ENCODE measurements at places on chromosomes 6 and 20. TPM values are rescaled to one million over a fixed set of nuclear protein-coding genes. Genes with fewer than 3 reads are reported as not detected.

DNA sequence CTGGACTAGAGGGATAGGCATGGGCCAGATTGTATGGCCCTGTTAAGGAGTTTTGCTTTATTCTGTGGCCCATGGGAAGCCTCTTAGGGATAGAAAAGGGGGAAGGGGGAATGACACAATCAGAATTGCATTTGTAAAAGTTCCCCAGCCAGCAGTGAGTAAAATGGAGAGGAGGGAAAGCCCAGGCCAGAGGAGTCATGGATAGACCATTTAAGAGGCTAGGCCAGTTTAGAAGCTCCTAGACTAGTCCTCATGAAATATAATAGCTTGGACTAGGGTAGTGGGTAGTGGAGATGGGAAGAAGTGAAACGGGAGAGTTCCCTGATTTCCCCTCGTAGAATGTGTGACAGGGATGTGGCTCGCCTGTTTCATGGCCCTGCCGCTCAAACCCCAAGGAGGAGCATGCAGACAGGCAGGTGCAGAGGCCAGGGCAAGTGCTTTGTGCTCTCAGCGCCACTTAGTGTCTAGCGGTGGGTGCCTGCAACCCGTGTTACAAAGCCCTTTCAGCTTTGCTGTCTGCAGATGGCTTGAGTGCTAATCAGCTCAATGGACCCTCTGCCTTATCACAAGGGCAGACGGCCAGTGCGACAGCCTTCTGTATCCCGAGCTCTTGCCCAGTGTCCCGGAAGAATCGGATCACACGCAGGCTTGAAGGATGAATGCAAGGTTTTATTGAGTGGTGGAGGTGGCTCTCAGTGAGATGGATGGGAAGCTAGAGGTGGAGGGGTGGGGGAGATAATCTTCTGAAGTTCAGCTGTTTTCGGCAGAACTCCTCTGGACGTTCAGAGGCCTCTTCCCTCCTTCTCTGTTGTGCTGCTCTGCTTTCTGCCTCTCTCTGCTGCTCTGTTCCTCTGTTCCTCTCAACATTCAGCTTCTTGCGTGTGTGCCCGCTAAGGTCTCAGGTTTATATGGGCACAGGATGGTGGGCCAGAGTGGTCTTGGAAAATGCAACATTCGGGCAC, 141.1 kb downstream of the CEP57L1 start:
- peak; percentile 7 for DNase-seq

DNA sequence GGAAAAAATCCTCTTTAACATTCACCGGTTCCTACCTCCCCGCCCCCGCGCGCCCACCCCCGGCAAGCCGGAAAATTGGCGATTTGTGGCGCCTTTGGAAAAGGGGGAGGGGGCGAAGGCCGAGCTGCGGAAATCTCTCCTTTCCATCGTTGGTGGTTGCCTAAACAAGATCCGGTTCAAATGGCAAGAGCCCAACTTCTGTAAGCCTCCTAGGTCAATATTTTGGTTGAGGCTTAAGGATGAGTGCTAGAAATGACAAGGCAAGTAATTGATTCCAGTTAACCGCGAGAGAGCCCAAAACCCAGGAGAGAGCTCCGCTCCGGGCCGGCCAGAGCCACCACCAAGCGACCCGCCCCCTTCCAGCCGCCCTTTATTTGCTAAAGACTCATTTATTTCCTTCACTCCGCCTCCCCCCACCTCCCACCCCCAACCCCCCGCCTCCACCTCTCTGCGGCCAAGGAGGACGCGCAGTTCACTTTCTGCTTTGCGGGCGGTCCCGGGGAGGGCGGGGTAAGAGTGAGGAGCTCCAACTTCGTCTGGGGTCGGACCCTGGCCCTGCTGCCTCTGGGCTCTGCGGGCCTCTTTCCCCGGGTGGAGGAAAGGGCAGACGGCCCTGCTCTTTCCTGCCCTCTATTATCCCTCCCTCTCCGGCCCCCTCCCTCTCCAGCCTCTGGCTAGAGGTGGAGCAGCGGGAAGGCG, 838 bp upstream of the NKX2-2 start:
- DNase-seq: no peak

DNA sequence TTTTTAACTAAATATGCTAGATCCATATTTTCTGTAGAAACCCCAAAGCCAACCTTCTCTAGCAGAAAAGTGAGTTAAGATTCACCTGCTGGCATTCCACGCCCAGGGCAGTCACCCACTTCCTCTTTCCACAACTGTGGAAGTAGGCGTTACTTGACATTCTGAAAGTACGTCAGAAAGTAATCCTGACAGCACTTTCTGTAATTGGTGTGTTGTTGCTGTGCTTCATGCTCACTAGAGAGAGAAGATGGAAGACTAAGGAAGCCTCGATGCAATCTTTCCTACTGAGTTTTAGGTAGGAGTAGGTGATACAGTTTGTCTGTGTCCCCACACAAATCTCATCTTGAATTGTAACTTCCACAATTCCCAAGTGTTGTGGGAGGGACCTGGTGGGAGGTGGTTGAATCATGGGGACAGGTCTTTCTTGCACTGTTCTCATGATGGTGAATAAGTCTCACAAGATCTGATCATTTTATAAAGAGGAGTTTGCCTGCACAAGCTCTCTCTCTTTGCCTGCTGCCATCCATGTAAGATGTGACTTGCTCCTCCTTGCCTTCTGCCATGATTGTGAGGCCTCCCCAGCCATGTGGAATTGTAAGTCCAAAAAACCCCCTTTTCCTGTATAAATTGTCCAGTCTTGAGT, 101.1 kb downstream of the MAP3K7 start:
- no peak for DNase-seq

- no peak for DNase-seq
Measured at GRCh38 chr20:8082025-8082424, 50.0 kb upstream of the PLCB1 start.

GRCh38 chr20:22515264-22515663, 69.1 kb downstream of the FOXA2 start:
- DNase-seq: no peak

- DNase-seq: no peak
Measured at GRCh38 chr20:44481719-44482416, 6.2 kb downstream of the TTPAL start.

- no peak for DNase-seq
Measured at GRCh38 chr6:157760589-157761330, 62.3 kb upstream of the SNX9 start.

GRCh38 chr6:45597424-45597823, 219.7 kb upstream of the SUPT3H start:
- DNase-seq: no peak

- no peak for DNase-seq
Measured at GRCh38 chr20:7406671-7407070, 533.6 kb downstream of the HAO1 start.

- DNase-seq: no peak
Measured at GRCh38 chr6:13581700-13582229, 7.4 kb downstream of the SIRT5 start.

GRCh38 chr20:62723768-62724450, 15.3 kb downstream of the NTSR1 start:
- no peak for DNase-seq

GRCh38 chr6:132043148-132043547, 92.0 kb upstream of the CCN2 start:
- no peak for DNase-seq

GRCh38 chr6:40319124-40319523, 268.0 kb downstream of the LRFN2 start:
- no peak for DNase-seq

- no peak for DNase-seq
Measured at GRCh38 chr6:28081486-28081751, 1.1 kb downstream of the ZNF165 start.

GRCh38 chr6:3584606-3585005, 127.8 kb upstream of the SLC22A23 start:
- no peak for DNase-seq

- DNase-seq: no peak
Measured at GRCh38 chr6:90214966-90215365, 81.7 kb downstream of the BACH2 start.

DNA sequence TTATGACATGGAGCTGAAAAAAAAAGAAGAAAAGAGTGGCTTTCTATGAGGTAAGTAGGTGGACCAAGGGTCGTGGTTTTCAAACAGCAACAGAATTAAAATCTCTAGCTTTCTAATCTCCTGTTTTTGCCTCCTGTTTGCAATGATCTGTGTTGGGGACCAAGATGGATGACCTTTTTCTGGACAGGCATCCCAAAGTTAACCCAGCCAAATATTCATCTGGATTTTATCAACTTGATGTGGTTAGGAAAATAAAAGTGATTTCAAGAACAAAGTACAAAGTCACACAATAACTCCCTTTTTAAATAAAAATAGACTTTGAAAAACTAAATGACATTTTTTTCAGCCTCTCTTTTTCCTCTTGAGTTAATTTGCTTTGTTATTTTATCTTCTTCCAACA, 282.1 kb upstream of the PRDM1 start:
- DNase-seq: no peak

DNA sequence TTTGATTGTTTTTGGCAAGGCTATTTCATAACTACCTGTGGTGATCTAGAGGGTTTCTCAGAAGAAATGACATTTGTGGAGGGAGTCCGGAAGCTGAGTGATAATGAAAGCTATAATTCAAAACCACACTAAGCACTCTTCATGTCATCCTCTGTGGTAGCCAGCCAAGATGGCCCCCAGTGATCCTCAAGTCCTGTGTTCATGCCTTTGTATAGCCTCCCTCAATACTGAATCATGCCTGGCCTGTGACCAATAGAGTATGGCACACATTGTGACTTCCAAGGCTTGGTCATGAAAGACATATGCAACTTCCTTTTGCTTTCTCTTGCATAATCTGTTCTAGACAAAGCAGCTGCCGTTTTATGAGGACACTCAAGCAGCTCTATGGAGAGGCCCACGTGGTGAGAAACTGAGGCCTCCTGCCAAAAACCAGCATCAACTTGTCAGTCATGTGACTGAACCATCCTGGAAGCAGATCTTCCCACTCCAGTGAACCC, 12.8 kb upstream of the DNAAF9 start:
- DNase-seq: no peak

- no peak for DNase-seq
Measured at GRCh38 chr6:27795697-27796494, 116.3 kb downstream of the OR2B2 start.

- DNase-seq: no peak
Measured at GRCh38 chr20:48801197-48801596, 26.6 kb downstream of the PREX1 start.

DNA sequence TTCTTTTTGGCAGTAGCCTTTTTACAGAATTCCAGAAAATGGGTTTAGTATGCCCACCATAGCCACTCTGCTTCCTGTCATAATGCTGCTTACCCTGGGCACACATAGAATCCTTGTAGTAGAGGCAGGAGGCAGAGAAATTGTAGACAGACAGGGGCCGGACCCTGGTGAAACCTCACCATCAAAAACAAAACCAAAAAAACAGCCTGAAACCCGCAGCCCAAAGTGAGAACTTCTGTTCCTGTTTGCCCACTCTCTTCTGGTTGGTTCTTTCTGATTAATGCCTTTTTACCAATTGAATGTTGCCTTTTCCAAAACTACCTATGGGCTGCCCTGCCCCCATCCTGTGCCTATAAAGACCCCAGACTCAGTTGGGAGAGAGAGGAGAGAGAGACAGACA, 188.2 kb downstream of the CDKAL1 start:
- no peak for DNase-seq

DNA sequence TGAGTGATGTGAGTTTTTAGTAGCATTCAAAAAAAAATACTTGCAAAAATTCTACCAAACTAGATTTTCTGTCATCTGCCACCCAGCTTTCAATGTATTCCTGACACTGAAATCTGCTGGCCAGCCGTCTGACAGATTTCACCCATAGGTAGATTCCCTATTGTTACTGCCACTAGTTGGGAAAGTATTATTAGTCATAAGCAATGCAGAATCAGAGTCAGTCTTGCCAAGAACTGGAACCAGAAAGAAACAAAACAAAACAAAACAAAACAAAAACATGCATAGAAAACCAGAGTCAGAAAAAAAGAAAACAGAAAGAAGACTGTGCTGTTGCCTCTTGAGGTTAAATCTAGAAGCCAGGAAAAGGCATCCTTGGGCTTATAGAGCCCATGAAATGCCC, 293.1 kb upstream of the KCNQ5 start:
- DNase-seq: no peak

DNA sequence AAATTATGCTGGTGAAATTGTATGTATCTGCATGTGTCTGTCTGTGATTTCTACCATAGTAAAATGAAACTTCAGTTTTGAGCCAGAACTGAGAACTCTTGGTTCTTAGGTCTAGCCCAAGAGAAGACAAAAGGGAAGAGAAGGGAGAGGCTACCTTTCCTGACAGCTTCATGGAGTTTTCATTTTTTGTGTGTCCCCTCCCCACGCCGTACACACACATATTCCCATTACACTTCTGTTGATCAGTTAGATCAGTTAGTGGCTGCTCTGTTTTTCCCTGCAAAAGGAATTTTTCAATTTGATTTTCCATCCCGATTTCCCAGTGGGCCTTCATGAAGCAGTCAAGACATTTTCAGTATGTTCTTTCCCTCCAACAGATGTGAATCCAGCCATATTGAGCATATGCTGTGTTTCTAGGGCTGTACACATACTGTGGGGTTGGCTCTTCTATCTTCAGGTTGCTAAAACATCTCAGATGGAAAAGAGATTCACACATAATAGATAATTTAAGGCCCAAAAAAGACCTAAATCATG, 52.5 kb downstream of the HIVEP1 start:
- no peak for DNase-seq

The IPCEF1 gene
- total RNA-seq: 3.2 TPM

The FBXO9 gene
- total RNA-seq: 64.6 TPM

The TFAP2A gene
- 0.59 TPM for total RNA-seq

The CASS4 gene
- total RNA-seq: 2.8 TPM

The RIMS4 gene
- total RNA-seq: not detected

The SAMD5 gene
- 0.53 TPM for total RNA-seq

The PDE10A gene
- 17.8 TPM for total RNA-seq

The TGM3 gene
- total RNA-seq: not detected

The MAP7 gene
- total RNA-seq: 4.1 TPM
